ENCODE measurements at places on chromosomes 1 and 21.
A peak's percentile ranks its signal among the peaks of the same experiment; 100 is the strongest.

- DNase-seq: no peak
These were observed 33.9 kb downstream of the IFNGR2 start for GRCh38 chr21:33437140-33437539.

DNA sequence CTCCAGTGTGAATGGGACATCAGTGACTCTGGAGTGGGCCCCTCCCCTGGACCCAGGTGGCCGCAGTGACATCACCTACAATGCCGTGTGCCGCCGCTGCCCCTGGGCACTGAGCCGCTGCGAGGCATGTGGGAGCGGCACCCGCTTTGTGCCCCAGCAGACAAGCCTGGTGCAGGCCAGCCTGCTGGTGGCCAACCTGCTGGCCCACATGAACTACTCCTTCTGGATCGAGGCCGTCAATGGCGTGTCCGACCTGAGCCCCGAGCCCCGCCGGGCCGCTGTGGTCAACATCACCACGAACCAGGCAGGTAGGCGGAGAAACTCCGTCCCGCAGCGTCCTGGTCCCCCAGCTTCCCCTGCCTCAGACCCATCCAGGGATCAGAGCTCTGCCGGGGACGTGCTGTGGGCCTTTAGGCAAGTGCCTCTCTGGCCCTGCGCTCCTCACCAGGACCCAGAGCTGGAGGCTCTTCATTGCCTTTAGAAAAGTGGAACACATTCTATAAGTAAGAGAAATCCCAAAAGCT lies 25.7 kb downstream of the EPHA8 start:
- DNase-seq: no peak

DNA sequence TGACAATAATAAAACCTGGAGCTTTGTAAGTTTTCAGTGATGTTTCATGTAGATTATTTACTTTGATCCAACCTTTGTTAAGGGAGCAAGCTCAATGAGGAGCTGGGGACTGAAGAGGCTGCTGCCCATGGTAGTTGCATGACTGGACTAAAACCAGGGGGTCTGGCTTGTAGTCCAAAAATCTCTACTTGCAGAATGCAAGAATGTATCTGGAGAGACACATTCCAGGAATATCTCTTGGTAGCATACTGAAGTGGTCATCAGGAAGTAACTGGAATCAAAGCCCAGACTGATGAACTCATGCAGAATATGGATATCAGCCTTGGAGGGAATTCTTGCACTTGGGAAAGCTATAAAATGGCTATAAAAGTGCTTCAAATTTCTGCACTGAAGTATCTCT lies 5.8 kb upstream of the KIAA0040 start:
- DNase-seq: no peak

DNA sequence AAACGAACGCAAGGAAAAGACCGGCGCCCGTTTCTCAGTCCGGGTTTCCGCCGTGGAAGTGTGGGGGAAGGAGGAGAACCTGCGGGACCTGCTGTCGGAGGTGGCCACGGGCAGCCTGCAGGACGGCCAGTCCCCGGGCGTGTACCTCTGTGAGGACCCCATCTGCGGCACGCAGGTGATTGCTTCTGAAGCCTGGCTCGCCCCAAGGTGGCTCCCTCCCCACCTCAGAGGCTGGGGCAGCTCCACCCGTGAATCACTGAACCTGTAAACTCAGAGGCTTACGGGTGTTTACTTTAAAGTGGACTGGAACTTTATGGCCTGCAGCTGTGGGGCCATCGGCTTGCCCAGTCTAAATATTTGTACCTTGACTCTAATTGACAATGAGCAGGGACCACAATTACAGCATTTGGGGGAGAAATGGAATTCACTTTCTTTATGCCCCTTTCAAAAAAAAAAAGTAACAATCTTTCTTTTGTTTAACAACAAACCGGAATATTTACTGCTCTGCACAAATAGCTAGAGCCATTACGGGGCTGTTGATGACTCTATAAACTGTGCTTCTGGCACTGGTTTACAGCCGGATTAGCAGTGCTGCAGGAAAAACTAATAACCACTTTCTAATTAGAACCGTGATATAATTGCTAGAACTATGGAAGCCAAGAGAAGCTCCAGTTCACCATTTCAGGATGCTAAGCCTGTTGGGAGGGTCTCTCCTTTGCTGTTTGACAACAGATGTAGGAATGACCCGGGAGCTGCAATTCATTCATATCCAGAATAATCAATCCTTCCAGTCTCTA lies 454.8 kb downstream of the KIF26B start:
- DNase-seq: peak; percentile 78

GRCh38 chr21:35651196-35651595 lies 409.1 kb downstream of the SETD4 start:
- DNase-seq: peak; percentile 19

DNA sequence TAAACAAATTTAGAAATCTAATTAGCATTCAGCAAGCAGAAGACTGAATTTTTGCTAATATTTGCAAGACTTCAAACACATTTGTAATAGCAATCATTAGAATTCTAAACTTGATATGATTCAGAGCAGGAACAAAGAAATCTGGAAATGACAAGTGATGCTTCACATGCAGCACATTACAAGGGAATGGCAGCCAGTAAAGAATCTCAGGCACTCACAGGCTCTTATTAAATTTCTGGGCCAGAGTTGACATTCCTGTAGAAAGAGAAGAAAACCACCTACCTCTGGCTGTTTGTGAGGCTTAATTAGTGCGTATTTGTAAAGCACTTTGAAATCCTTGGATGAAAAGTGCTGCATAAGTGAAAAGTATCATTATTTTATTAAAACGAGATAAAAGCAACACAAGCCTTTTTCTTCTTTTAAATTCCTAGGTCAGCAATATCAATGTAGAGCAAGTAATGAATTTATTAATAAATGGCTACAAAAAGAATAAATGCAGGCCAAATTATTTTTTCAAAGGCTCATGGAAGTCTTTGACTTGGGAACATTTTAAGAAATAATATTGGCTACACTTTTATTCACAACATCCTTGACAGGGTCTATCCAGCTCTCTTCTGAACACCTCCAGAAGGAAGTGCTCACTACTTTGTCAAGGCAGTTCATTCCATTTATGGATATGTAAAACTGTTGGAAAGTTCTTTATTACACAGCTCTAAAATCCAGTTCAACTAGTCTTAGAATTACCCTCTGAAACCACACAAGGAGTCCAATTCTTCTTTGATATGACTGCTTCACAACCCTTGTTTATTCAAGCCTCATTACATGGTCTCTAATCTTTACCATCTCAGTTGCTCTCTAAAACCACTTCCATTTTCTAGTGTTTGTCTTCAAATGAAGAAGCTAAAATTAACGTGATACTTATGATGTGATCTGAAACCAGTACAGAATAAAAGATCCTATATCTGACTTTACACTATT lies 32.1 kb upstream of the SCYL3 start:
- no peak for DNase-seq

DNA sequence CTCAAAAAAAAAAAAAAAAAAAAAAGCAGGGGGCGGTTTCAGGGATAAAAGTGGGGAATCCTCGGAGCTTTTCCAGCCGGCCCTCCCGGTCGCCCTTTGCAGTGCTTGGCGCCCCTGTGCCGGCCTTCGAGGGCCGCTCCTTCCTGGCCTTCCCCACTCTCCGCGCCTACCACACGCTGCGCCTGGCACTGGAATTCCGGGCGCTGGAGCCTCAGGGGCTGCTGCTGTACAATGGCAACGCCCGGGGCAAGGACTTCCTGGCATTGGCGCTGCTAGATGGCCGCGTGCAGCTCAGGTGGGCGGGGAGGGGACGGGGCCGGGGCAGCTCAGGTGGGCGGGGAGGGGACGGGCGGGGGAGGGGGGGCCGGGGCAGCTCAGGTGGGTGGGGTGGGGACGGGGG lies 25.3 kb downstream of the RNF223 start:
- DNase-seq: peak; percentile 18

DNA sequence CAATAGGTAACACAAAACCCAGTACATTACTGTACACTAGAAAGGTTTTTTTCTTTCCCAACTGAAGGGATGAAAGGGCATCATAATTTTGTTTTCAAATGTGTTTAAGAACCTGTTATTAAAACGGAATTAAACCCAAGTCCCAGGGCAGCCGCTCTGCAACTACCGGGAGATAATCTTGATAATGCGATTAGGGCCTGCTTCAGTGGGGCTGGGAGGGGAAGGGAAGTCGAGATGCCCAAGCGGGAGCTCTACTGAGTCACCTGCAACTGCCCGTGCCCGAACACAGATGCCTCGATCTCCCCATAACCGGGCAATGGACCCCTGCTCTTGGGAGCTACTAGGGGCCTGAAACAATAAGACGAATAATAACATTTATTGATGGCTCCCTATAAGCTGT lies 61.4 kb downstream of the KAZN start:
- no peak for DNase-seq

All from NCI-H69 (cell line).